ENCODE measurements at places on chromosomes 3 and 15.

GRCh38 chr3:7607676-7608075, 746.8 kb downstream of the GRM7 start:
- DNase-seq = no peak

GRCh38 chr3:174858353-174858752, 781 bp upstream of the NAALADL2 start:
- no peak for DNase-seq

GRCh38 chr15:92158426-92158825, 235.3 kb upstream of the ST8SIA2 start:
- DNase-seq = peak; percentile 4

DNA sequence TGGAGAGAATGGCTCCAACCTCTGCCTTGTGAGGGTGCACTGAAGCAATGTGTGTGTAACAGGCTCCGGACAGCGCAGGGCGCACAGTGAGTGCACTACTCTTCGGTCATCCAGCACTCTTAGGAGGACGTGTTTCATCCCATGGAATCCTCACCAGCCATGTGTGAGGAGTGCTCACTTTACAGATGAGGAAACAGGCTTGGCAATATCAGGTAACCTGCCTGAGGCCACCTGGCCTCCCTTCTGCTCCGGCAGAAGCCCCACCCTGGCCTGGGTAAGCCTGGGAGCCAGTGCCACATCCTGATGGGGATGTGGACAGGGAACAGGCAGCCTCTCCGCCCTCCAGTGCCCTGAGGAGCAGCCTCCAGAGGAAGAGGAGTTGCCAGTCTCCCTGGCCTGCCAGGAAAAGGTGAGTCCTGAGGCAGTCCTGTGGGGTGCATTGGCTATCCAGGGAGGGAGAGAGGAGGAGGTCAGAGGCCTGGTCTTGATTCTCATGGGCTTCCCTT, 39.4 kb upstream of the LIMD1 start:
- no peak for DNase-seq

- DNase-seq = no peak
Measured at GRCh38 chr3:74106925-74107324, 482.2 kb upstream of the PDZRN3 start.

GRCh38 chr15:60340207-60340921, 57.4 kb downstream of the ANXA2 start:
- no peak for DNase-seq

GRCh38 chr3:111173328-111173900, 101.8 kb downstream of the NECTIN3 start:
- DNase-seq = no peak

GRCh38 chr15:33968821-33969220, 524 bp downstream of the CHRM5 start:
- no peak for DNase-seq

DNA sequence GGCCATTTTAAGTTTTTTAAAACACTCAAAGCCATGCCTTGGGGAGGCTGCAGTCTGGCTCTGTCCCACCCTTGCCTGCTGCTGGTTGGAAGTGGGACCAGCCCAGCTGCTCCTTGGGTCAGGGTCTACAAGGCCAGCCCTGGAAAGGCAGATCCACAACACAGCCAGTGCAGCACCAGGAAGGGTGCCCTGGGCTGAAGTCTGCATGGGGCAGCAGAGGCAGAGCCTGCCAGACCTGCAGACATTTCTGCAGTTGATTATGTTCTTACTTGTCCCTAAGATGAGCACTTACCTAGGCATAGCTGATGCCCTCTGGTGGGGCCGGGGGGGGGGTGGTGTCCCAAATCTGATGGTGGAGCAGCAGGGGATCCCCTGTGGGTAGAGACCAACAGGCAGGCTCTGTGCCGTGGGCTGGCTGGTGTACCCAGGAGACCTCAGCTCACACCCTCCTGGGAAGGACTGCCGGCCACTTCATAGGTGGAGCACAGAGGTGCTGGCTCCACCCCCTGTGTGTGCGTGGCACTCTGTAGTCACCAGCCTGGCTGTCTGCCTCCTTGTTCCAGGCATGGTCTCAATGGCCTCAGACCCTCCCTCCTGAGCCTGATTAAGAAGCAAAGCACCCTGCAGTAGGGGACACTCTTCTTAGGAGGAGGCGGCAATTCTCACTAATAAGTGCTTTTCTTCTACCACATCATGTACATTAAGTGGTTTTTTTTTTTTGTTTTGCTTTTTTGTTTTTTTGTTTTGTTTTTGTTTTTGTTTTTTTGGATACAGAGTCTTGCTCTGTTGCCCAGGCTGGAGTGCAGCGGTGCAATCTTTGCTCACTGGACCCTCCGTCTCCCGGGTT, 97.4 kb upstream of the KLF13 start:
- DNase-seq = no peak

DNA sequence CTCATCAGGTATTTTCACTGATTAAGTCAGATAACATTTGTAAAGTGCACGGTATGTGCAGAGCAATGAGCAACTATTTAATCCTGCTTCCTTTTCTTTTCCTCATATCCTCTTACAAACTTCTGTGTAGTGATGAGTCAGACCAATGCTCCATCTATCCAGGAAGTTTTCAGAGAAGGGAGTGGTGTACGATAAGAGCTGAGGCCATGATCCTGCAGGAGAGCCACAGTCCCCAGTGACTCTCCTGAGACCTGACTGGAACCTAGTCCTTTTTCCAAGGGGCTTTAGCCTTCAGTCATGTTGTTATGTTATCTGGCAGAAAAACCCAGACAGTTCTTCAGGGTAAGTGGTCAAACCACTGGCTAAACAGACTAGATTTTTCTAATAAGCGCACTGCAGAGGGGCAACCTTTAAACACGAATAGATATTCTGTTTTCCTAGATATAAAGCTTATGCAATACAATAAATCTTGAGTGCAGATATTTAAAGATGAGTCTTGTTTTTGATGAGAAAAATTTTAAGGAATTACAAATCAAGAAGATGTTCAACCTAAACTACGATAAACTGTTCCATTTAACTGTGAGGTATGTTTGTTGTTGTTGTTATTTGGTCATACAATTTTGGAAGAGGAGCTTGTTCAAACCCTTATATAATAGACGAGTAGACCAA, 110.5 kb upstream of the RAP2B start:
- DNase-seq = no peak

GRCh38 chr3:140953028-140953960, 11.7 kb downstream of the SLC25A36 start:
- DNase-seq = no peak

DNA sequence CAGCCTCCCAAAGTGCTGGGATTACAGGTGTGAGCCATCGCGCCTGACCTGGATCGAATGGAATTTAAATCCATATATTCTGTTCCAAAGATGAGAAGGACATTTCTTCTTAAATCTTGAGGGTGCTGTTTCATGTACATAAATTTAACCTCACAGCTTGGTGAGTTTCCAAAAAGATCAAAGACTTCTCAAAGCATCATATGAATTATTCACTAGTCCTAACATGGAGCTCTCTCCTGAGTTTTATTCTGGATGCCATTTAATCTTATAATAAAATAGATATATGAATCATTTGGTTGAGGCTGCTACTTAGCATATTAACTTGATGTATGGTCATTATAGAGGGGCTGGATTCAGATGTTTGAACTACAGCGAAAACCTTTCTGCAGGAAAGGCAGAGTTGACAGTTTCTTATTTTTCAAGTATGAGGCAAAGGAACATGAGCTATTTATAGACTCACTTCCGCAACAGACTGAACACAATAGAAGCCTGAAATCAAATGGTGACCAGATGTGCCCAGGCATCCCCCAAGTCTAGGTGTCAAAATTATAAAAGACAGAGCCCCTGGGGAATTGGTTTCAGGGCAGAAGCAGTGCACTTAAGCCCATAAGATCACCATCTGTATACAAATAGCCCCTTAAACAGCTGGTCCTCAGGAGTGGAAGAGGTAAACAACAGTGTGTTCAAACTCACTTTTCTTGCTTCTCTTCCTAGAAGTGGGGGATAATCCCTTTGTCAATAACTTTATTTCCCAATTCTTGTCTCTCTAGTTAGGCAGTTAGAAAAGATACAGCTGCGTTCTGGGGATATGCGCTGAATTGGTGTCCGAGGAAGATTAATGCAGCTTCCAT, 29.7 kb downstream of the STARD9 start:
- DNase-seq = no peak

GRCh38 chr3:64518496-64518895, 169.3 kb downstream of the ADAMTS9 start:
- DNase-seq = no peak

- DNase-seq = no peak
Measured at GRCh38 chr15:85474700-85475316, 94.4 kb downstream of the AKAP13 start.

GRCh38 chr15:50890751-50891150, 17.7 kb upstream of the AP4E1 start:
- no peak for DNase-seq

GRCh38 chr3:81620849-81621248, 140.6 kb downstream of the GBE1 start:
- no peak for DNase-seq

DNA sequence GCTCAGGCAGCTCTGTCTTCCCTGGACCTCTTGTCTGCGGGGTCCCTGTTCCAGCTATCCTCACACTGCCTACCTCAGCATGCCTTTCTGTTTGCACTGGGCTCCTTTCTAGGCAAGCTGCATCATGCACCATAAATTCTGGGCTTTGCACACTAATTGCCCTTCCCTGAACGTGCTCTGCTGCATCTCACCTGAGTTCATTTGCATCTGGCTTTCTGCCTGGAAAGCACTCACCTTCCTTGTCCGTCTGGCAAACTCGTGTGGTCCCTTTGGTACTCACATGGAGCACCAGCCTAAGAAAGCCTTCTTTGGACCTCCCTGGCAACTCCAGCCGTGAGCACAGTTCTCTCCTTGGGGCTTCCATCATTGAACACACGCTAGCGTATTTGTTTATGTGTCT, 365.6 kb downstream of the SV2B start:
- no peak for DNase-seq

GRCh38 chr3:102114264-102114979, 265.1 kb downstream of the NFKBIZ start:
- DNase-seq = peak; percentile 3

GRCh38 chr3:54424292-54424691, 301.9 kb downstream of the CACNA2D3 start:
- DNase-seq = no peak

DNA sequence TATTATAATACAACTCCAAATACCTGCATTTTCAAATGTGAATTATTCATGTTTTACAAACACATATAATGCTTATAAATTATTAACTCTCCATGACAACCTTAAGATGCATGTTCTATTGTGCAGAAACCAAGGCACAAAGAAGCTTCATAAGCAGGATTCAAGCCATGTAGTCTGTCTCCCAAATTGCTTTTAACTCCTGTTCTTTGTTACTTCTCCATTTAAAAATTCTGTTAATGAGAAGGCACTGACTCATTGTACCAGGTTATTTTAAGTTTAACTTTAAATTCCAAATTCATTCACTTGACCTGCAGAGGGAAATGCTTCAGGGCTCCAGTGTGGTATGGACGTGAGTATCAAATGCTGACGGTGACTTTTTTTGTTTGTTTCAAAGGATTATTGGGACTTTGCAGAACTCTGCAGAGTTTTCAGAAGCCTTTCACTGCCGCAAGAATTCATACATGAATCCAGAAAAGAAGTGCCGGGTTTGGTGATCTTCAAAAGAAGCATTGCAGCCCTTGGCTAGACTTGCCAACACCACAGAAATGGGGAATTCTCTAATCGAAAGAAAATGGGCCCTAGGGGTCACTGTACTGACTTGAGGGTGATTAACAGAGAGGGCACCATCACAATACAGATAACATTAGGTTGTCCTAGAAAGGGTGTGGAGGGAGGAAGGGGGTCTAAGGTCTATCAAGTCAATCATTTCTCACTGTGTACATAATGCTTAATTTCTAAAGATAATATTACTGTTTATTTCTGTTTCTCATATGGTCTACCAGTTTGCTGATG, 100.0 kb downstream of the MME start:
- DNase-seq = no peak

DNA sequence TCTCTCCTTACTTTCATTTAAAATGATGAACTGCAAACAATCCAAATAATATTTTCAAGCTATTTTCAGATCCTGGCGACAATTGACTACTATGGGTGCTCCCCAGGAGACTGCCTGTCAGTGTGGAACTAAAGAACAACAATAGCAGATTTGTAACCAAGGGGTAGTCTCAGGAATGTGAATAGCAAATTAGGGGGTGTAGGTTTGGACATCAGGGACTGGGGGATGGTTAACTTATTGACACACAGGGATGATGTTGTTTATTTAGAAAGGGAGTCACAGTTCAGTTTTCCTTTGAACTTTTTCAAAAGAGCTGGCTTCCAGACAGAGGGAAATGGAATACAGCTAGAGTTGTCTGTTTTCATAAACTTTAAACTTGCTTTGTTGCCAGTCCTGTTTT, 229.8 kb downstream of the LRTM1 start:
- DNase-seq = no peak

- no peak for DNase-seq
Measured at GRCh38 chr3:124876401-124876878, 10.7 kb downstream of the ITGB5 start.

- DNase-seq = no peak
Measured at GRCh38 chr3:132625613-132626012, 28.5 kb downstream of the ACKR4 start.

GRCh38 chr3:27319847-27320526, 49.2 kb downstream of the NEK10 start:
- no peak for DNase-seq

DNA sequence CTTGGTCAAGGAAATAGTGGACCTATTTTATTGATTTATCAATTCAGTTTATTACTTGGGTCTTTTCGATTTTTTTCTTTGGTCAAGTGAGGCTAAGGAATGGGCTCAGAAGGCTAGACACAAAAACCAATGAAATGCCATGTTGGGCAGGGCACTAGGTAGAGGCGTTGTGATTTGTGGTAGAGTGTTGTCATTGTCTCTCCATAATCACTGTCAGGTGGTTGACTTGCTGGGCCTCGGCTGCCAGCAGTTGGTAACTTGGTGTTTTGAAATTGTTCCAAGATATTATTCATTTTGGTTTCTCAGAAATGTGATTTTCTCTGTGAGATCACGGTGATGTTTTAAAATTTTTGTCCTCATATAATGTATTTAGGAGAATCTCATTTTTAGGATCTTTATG, 173.6 kb downstream of the KLHL25 start:
- DNase-seq = no peak

GRCh38 chr3:151174351-151174750, 28.7 kb downstream of the GPR171 start:
- DNase-seq = no peak

GRCh38 chr3:186380622-186381380, 18.8 kb upstream of the DGKG start:
- DNase-seq = no peak

DNA sequence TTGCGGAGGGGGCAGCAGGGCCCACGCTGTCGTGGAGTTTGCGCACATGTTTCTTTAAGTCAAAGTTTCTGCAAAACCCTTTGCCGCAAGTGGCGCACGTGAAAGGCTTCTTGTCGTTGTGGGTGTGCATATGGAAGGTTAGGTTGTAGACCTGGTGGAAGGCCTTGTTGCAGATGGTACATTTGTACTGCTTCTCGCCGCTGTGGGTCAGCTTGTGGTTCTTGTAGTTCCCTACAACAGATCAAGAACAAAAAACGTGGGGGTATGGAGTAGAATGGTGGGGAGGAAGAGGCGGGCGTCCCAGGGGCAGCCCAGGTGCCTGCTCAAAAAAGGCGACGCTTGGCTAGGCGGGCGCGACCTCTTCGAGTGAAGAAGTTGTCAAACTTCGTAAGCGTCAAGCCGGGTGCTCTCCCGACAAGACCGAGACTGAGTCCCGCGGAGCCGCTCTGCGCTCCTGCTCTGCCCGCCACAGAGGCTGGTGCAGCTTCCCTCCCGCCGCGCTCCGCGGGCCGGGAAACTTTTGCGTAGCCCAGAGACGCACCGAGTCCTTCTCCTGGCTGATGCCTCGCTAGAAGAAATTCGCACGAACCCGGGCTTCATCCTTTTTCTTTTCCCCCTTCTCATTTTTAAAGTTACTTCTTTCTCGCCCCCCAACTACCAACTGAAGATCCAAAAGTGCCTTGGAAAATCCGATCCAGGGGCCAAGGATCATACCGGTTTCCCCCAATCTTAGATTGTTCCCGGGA, 3.1 kb downstream of the FEZF2 start:
- no peak for DNase-seq
